ENCODE measurements at places on chromosomes 4 and X.
A peak's percentile ranks its signal among the peaks of the same experiment; 100 is the strongest.

DNA sequence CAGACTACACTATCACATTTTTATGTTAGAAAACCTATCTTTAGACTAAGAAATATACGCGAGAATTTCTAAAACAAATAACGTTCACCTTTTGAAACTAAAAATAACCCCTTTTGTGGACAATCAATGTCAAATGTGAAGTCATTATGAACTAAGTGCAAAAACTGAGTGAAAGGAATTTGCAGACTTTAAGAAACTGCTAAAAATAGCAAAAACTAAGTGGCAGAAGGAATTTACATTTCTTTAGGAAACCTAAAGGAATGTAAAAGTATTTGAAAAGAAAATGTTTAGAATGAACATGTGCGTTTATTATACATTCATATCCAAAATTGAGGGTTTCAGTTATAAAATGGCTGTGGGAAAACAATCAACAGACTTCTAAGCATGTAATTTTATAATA, 58.3 kb downstream of the VEGFC start:
- no peak for DNase-seq

GRCh38 chrX:12871257-12871656, 4.4 kb downstream of the TLR7 start:
- no peak for DNase-seq

DNA sequence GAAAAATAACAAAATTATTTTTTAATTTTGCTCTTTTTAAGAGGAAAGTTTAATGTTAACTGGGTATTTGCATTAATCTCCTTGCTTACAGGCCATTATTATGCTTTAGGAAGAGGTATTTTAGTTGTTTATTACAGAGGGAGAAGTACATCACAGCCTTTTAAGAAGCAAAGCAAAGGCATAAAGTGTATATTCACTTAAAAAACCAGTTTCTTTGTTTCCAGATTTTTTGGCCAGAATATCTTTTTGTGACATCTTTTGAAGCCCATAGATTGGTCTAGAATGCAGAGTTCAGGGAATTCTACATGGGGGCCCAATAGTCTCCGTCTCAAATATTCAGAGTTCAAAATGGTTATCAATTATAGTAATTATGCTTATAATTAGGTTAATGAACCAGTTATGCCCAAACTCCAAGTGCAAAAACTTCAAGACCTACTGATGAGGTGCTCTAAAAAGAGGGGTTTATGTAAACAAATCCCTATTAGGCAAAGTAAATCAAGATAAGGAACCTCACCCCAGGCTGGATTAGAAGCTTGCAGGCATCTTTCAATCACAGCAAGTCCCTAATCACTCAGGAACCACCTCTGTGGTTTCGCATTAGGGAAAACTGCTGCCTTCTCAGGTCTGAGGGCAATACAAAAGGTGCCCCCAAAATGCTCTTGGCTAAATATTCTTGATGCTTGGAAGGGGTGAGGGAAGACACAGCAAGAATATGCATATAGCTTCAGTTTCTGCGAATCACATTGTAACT, 1.4 kb downstream of the CXXC4 start:
- DNase-seq: peak; percentile 34

GRCh38 chrX:7996414-7996813, 69.2 kb upstream of the PNPLA4 start:
- peak; percentile 28 for DNase-seq

DNA sequence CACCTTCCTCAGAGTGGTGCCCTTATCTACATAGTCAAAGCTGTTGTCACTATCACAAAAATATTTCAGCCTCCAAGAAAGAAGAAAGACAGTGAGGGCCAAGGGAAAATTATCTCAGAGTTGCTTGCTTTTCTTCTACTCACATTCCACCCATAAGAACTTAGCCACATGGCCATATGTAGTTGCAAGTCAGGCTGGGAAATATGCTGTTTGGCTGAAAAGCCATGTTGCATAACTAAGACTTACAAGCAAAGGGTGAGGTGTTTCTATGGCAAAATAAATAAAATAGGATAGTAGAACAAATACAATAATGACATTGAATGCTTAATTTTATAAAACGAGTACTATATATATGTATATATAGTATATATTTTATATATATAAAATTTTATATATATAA, 365.9 kb upstream of the PABPC4L start:
- DNase-seq: no peak
